Caco-2 (cell line): ENCODE measurements at places on chromosomes 12 and 14.

- no peak for DNase-seq
Measured at GRCh38 chr14:105292826-105293711, 7.7 kb downstream of the BRF1 start.

- DNase-seq = no peak
Measured at GRCh38 chr12:1217191-1217949, 226.3 kb downstream of the ERC1 start.

- DNase-seq = no peak
Measured at GRCh38 chr12:109900752-109901580, 892 bp downstream of the TCHP start.

DNA sequence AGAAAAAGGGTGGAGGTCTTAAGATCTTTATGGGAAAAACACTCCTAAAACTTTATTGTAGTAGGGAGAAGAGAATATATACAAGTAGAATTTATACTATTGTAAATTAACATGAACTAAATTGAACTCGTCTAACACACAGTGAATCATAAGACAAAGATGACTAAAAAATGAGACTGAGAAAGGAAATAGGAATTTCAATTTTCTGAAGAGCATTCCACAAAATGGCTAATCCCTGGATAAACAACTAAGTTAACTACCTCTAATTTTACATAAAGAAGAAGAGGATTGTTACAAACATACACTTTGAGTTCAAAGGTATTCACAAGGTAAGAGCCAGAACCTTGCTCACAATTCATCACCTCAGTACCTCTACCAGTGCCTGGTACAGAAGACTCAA lies 2.0 kb downstream of the MAP4K5 start:
- no peak for DNase-seq

DNA sequence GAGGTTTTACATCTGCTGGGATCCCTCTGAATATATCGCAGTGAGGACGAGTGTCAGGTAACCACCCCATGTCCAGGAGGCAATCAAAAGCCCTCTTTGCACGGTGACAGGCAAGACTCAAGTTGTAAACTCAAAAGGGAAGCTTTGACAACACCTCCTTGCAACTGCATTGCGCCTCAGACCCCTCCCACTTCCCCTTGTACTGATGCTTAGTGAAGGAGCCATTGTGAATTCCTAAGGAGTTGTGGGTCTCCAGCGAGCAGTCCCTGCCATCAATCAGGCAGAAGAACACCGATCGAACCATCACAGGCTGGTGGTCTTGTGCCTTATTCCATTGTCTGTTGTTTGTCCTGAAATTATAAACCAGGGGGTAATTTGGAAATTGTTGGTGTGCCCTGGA lies 112.6 kb downstream of the CCDC60 start:
- no peak for DNase-seq

DNA sequence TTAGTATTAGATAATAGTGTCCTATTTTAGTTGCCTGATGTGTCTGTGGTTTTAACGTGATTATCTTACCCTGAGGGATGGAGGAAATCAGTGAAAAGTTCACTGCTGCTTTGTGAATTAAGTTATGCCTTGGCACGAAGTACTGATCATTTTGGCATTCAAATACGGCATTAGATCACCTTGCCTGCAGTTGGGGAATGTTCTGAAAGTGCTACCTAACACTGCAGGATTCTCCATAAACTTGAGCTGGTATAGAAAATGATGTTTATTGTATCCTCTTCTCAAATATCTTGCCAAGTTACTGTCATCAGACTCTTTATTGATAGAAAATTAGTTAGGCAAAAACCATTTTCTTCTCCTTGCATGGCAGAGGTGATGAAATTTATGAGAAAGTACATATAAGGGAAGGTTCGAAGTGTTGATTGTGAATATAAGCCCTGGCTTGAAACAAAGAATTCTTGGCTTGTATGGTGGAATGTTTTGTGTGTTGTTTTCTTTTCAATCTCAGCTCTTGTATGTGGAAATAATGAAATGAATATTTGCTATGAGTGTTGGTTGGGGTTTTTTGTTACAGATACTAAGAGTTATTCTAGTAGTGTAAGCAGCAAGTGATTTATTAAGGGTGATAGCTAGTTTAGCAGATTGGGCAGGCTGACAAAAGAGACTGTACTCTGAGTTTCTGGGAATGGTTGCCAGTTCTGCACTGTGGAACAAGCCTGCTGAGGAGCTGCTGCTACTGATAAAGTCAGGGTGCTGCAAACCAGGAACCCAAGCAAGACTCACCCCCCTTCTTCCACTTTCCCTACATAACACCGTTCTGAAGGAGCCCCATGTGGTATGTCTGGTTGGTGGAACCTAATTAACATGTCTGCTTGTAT lies 448.3 kb downstream of the PCNX1 start:
- DNase-seq = no peak

DNA sequence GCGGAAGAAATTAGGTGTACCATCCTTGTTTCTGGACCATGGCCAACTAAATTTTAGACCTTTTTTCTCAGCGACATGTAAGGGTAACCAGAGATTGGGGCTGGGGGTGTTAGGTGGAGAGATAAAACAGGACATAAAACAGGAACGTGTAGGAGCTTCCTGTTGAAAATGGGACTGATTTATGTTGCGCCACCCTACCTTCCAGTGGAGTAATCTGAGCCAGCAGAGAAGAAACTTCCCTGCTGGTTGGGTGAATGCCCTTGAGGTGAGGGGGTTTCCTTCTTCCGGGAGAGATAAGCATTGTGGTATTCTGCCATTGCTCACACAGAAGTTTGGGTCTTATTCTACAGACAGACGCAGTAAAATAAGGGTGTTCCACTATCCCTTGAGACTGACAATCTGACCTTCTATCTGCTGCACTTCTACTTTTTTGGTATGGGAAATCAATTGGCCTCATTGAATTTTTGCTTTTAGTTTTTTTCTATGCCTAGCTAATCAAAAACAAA lies 417.6 kb downstream of the PCNX1 start:
- DNase-seq = no peak

DNA sequence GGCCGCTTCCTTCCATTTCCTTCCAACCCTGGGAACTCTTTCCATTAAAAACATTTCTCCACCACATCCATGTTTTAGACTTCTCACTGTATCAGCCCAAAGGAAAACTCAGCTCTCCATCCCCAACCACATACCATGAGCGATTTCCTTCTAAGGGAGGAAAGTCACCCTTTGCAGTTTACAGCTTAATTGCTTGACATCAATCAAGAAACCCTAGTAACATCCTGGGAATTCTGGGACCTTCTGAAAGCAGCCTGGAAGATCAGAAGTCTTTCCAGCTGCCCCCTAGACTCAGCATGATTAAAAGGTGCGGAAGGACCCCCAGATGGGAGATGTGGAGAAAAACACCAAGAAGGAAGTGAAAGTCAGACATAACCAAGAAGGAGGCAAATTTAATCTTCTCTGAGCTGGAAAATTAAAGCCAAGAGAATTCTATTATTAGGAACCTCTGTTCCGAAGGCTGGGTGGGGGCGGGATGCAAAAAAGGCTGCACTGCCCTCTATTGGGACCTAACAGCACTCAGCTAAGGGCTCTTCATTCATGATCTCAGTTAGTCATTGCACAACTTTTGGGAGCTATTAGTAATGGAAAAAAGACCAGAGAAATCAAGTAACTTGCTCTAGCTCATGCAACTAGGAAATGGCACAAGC lies 73.3 kb upstream of the PLXNC1 start:
- peak; percentile 35 for DNase-seq

- no peak for DNase-seq
Measured at GRCh38 chr12:94437303-94437702, 22.4 kb downstream of the CEP83 start.

GRCh38 chr14:60064491-60065072 lies 27.1 kb upstream of the PCNX4 start:
- DNase-seq = no peak

DNA sequence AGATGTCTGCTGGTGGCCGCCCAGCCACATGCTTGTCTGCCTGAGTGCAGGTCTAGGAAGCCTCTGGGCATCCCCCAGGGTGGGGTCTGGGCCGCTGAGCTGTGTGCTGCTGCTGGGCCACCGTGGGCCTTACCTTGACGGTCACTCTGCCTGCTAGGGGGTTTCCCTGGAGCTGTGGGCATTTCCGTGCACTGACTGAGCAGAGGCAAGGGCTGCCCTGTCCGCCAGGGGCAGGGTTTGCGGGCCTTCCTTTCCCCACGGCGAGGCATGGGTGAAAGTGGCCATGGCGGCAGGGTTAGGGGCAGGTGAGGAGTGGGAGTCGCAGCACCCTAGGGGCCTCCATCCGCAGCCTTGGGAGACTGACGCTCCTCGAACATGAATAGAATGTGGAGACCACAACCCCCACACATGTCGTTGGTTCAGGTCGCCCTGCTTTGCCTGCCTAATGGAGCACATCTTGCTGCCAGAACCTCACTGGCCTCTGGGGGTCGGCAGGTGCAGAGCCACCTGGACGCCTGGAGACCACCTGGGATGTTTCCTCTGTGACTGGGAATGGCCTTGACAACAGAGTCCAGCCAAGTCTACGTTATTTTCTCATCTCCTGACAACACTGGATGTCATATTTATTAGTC lies 2.5 kb downstream of the ZBTB42 start:
- DNase-seq = no peak

GRCh38 chr12:70083677-70084020 lies 159.6 kb upstream of the CNOT2 start:
- no peak for DNase-seq

- DNase-seq = no peak
Measured at GRCh38 chr12:72723732-72724131, 451.6 kb downstream of the TRHDE start.

GRCh38 chr12:75489613-75490210 lies 9.2 kb downstream of the GLIPR1 start:
- no peak for DNase-seq

DNA sequence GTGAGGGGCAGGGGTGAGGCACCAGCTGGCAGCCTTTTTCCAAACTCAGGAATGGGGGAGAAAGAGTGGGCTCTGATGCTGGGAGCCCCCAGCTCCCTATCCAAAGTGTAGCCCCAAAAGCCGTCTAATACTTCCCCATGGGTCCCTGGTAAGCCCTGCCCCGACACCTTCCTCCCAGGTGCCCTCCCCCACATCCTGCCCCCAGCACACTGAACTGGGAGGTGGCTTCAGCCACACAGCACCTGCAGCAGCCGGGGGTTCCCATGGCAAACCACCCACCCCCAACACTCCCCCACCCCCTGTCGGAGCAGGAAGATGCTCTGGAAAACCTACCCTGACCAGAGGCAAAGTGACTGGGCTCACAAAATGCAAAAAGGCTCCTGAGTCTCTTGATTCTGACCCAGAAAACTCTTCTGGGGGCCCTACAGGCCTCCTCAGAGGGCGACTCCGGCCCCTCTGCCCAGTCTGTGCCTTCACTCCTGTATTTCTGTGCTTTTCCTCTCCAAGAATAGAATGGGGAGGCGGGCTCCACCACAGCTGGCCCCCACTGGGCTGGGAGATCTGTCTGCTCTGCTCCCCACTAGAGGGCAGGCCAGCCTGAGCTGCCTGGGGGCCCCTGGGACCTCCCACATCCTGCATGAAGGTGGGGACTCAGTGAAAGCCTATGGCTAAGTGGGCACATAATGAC lies 81.6 kb downstream of the ITPK1 start:
- peak; percentile 34 for DNase-seq

- DNase-seq = peak; percentile 77
Measured at GRCh38 chr12:51217968-51218606, at the start of gene POU6F1. Gene POU6F1 (minus strand): TSS chr12:51218062. CDS start chr12:51206836, 11,226 bp downstream.

DNA sequence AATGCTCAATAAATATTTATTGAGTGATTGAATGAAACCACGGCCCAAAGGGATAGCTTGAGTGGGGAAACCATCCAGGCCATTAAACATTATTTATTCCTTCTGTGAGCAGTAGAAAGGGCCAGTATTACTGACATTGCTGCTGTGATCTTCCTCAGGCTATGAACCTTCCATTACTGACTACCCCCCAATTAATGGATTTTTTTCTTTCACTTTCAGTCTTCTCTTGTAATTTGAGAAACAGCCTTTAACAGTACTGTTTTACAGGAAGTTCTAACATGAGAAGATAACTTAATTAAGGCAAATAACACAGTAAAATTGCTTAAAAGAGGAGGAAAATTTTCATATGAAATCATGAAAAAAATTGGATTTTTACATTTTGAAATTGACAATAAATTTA lies 629.5 kb downstream of the TRHDE start:
- DNase-seq = no peak

- no peak for DNase-seq
Measured at GRCh38 chr14:102171173-102172020, 31.7 kb downstream of the WDR20 start.

- DNase-seq = no peak
Measured at GRCh38 chr12:26373606-26374495, 178.5 kb downstream of the SSPN start.

- DNase-seq = no peak
Measured at GRCh38 chr12:39587225-39587624, 32.4 kb downstream of the ABCD2 start.

- DNase-seq = no peak
Measured at GRCh38 chr12:27822076-27822712, 42.2 kb upstream of the MANSC4 start.

GRCh38 chr12:33671676-33672075 lies 232.1 kb upstream of the SYT10 start:
- no peak for DNase-seq

GRCh38 chr12:52517888-52518287 lies 2.3 kb downstream of the KRT5 start:
- DNase-seq = no peak

DNA sequence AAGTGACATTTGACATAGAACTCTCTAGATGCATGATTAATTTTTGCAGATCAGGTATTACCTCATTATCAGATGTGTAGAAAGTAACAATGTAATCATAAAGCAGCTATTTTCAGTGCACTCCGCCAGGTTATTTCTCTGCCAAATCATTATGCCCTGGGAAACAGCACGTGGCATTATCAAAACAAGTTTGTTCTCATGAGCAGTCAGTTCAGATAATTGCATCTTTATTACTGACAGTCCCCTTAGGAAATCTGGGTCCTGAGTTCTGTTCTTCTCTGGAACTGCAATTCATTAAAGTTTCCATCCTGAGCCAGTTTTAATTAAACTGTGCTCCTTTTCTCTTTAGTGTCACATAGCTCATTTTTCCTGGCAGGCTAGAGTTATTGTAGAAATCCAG lies 94.7 kb upstream of the KRR1 start:
- DNase-seq = no peak

DNA sequence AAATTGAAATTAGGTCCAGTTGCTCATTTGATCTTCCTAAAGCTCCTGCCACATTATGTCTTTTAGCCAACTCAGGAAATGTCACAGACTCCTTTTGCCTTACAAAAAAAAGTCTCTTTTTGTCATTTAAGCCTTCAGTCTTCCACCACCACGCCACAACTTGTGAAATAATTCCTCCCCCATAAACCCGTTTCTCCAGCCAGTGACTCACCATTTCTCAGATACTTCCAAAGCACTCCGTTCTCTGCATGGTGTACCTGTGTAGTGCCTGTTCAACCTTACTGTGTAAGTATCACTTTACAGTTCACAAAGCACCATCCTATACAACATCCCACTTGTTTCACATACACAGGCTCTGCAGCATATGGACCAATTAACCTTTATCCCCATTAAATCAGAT lies 139.5 kb upstream of the AEBP2 start:
- no peak for DNase-seq

- DNase-seq = no peak
Measured at GRCh38 chr12:90100579-90100978, 391.9 kb upstream of the ATP2B1 start.

- DNase-seq = no peak
Measured at GRCh38 chr14:68373124-68373646, 419.7 kb downstream of the ZFP36L1 start.

- no peak for DNase-seq
Measured at GRCh38 chr12:66423266-66423665, 121.0 kb downstream of the HELB start.

- DNase-seq = peak; percentile 29
Measured at GRCh38 chr12:19912991-19913390, 455.3 kb upstream of the PDE3A start.

GRCh38 chr12:58858030-58858429 lies 62.3 kb downstream of the LRIG3 start:
- no peak for DNase-seq

GRCh38 chr12:100346660-100347059 lies 10.2 kb upstream of the SLC17A8 start:
- DNase-seq = no peak
